ENCODE measurements at places on chromosomes 7 and 10. TPM values are rescaled to one million over a fixed set of nuclear protein-coding genes. Genes with fewer than 3 reads are reported as not detected.

GRCh38 chr10:101007915-101008822, 8.6 kb downstream of the LZTS2 start:
- DNase-seq = no peak

The ADAM12 gene
- 0.51 TPM for polyA plus RNA-seq

DNA sequence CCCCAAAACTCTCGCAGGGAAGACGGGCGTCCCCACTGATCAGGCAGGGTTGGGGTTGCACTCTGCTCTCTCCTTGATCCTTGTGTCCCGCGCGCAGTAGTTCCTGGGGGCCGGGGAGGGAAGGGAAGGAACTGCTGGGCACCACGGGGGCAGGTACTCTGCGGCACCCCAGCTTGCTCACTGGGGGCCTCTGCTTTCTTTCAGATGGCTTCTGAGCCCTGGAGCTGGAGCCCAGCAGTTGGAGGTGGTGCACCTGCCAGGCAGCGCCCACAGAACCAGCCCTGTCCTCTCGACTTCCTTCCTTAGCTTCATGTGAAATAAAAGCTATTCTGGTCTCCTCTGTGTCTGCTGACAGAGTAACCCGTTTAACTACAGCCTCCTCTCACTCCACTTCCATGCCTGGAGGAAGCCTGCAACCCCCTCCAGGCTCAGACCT, 12.2 kb downstream of the PLAC9 start:
- DNase-seq = peak; percentile 79

The HTR7 gene
- 0.14 TPM for polyA plus RNA-seq

DNA sequence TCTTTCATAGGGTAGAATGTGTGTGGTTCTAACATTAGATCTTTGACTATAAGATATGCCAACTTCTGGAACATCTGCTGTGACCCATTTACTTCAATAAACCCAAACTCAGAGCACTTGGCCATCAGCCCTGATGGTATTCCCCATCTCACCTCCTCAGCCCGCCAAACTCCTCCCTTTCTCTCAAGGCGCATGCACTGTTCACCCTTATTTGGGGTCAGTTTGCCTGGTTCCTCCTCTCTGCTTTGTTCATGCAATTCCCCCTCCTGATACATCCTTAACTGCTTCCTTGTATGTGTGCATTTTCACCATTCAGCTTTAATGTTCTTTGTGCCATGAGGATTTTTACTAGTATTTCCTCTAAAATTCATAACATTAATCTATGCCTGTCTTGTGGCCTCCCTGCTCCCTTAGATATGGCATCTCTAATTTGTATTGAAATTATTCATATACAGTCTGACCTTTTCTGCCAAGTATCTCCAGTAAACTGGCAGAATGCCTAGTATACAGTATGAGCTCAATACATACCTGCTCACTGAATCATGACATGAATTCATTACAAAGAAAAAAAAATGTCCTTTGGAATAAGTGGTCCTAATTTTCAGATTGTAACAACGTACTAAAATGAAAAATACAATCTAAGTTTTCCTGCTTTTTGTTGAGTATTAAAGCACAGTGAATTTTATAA, 336.8 kb upstream of the IGFBP3 start:
- no peak for DNase-seq

DNA sequence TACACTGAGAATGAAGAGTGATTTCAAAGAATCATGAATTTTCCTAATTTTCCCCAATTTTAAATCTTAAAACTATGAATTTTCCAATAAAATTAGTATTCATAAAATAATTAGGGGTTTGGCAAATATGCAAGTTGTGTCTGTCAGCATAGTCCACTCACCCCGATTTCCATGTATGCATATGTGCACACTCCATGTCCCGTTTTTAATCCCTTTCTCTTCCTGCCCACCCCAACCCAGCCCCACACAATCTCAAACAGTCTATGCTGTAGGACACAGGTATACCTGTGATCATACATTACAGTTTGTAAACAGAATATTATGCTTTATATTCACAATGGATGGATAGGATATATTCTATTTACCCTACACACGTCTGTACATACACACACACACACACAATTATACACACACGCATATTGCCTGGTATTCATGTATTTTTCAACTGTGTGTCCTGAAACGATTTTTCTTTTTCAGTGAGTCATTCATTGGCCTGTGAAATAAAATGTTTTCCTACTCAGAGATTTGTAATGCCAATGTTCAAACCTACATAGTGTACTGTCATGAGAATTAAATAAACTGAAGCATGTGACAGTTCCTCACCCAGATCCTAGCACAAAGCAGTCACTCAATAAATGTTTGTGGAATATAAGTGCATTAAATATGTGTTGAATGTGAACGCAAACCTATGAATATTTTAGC, 144.3 kb downstream of the PDE1C start:
- DNase-seq = no peak

The CNTNAP2 gene
- 0.45 TPM for polyA plus RNA-seq

The FKBP6 gene
- 0.51 TPM for polyA plus RNA-seq

- no peak for DNase-seq
These were observed 84.0 kb upstream of the NPY start for GRCh38 chr7:24199978-24200377.

- DNase-seq = no peak
These were observed 184.5 kb downstream of the PRKCQ start for GRCh38 chr10:6395606-6396005.

- DNase-seq = no peak
These were observed 126.2 kb downstream of the CCNY start for GRCh38 chr10:35462491-35462934.

The TMEM196 gene
- 0.08 TPM for polyA plus RNA-seq

DNA sequence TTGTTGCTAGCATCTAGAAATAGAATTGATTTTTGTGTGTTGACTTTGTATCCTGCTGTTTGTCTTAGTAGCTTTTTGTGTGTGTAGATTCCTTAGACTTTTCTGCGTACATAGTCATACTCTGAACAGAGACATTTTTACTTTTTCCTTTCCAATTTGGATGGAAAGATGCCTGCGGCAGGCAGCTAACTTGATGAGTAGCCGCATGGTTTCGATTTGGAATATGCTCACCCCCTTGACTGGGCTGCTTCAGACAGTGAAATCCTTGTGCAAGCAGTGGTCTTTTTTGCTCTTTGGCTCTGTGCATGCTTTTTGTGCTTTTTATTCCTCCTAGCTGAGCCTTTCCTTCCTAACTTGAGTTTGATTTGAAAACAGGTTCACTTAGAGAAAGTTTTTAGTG, 71.8 kb downstream of the HHEX start:
- DNase-seq = no peak

- peak; percentile 62 for DNase-seq
These were observed 60.2 kb upstream of the MKRN1 start for GRCh38 chr7:140539461-140539860.

GRCh38 chr10:46323176-46323575, 36.4 kb downstream of the ANTXRL start:
- no peak for DNase-seq

GRCh38 chr7:155283565-155284194, 14.0 kb upstream of the INSIG1 start:
- DNase-seq = no peak

- no peak for DNase-seq
These were observed 151.9 kb downstream of the NEURL1 start for GRCh38 chr10:103645141-103646054.

GRCh38 chr7:147008530-147008929, 891.9 kb downstream of the CNTNAP2 start:
- DNase-seq = no peak

DNA sequence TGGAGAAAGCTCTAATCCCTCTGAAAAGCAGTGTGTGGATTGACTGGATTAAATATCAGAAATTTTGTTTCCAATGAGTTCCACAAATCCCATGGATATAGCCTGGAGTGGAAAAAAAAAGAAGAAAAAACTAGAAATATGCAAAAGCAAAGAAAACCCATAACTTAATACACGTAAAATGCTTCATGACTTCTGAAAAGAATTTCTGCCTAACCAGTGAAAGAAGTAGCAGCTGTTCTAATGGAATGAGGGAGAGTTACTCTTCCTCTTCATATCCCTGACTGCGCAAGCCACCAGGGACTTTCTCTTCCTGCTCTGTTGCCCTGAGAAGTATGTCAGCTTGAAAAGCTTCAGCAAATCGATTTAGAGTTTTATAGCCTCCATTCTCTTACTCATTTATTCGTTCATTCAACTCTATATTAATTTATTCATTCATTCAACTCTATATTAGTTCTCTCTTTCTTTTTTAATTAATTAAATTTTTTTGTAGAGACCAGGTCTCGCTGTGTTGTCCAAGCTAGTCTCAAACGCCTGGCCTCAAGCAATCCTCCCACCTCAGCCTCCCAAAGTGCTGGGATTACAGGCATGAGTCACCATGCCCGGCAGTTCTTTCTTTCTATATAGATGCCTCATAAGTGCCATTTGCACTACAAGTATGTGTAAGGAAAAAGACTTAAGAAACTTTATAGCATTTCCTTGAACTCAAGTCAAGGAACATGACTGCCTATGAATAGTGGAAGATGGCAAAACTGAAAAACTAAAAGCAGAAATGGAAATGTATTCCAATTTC, 447.3 kb upstream of the NRP1 start:
- no peak for DNase-seq

DNA sequence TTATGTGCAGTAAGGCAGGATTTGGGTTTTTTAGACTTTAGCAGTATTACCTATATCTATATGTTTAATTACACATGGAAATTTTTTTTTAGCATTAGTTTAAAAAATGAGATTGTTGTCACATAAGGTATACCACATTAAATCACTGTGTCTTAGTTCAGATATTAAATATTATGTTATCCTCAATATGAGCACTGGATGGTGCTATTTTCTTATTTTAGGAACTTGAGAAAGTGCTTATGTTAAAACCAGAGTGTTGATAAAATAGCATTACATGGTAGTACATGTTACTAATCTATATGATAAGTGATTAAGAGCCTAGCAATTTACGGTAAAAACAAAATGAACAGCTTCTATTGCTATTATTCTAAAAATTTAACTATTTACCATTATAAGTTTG, 28.8 kb downstream of the MIOS start:
- DNase-seq = no peak

The MSANTD7 gene
- 2.9 TPM for polyA plus RNA-seq

The LHPP gene
- polyA plus RNA-seq = 18.1 TPM

GRCh38 chr7:11077816-11078215, 104.1 kb downstream of the PHF14 start:
- no peak for DNase-seq

DNA sequence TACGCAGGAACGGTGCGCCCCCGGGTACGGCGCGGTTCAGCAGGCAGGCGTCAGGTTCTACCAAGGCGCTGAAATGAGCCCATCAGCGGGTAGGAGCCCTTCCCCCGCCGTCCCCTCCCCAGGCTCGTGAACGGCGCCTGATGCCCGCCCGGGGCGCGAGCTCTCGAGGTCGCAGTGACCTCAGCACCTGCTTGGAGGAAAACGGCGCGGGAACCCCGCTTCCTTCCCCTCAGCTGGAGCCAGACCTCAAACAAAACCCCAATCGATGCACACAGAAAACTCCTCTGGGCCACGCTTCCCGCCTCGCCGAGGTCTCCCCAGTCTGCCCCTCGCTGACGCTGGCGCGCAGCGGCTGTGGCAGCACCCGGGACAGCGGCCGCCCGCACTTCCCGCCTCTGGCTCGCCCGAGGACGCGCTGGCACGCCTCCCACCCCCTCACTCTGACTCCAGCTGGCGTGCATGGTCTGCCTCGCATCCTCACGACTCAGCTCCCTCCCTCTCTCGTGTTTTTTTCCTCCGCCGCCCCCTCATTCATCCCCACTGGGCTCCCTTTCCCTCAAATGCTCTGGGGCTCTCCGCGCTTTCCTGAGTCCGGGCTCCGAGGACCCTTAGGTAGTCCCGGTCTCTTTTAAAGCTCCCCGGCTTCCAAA, 514 bp upstream of the GAD2 start:
- no peak for DNase-seq

GRCh38 chr7:134885967-134886352, 100.3 kb upstream of the AGBL3 start:
- DNase-seq = no peak

GRCh38 chr10:72206511-72207229, 9.1 kb upstream of the ANAPC16 start:
- DNase-seq = no peak

- no peak for DNase-seq
These were observed 3.5 kb downstream of the PTTG1IP2 start for GRCh38 chr7:90472805-90473540.

- no peak for DNase-seq
These were observed 19.1 kb upstream of the OPALIN start for GRCh38 chr10:96377816-96378294.

The PBLD gene
- polyA plus RNA-seq = 0.96 TPM

- DNase-seq = no peak
These were observed at the start of gene INMT for GRCh38 chr7:30751696-30752273. TSS of gene INMT (plus strand) at chr7:30752135. CDS start at chr7:30752151, 16 bp downstream.

DNA sequence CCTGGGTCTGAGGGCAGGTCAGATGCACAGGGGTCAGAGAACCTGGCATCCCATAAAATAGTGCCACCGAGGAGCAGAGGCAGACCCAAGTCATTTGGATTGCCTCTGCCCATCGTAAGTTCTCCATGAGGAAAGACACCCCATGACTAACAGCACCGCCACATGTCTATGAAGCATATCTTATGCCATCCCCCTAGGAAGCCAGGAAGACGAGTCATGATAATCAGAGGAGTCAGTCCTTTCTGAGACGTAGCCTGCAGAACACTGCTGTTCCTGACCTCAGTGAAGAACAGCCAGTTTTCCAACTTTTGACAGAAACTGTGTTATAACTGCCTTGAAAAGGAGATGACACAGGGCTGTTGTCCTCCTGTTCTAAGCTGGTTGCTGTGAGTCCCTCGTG, 51.2 kb downstream of the INSYN2A start:
- DNase-seq = no peak

The HNRNPA2B1 gene
- polyA plus RNA-seq = 509 TPM

GRCh38 chr10:119942973-119943372, 50.4 kb downstream of the SEC23IP start:
- no peak for DNase-seq

GRCh38 chr7:152076324-152076821, 50.9 kb downstream of the GALNT11 start:
- DNase-seq = no peak

- no peak for DNase-seq
These were observed 367.5 kb upstream of the KCND2 start for GRCh38 chr7:119905495-119905894.

The MMP21 gene
- 0.19 TPM for polyA plus RNA-seq

DNA sequence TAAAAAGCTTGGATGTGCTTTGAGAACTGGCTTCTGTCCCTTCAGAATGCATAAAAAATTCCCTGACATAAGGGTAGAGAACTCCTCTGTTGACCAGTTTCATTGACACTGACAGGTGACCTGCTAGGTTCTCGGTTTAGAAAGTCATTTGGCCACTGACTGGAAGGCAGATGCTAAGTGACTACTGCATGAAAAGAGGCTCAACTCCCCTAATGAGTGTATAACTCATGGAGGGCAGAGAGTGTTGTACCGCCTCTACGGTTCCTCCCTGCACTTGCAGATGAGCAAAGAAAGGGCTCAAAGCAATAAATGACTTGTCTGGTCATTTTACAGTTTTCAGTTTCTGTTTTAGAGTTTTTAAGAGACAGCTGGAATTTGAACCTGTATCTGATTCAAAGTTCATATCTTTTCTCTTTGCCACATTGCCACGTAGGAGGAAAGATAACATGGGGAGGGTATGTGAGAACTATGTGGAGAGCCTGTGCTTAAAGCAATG, 2.9 kb upstream of the FGL2 start:
- DNase-seq = no peak

The LMOD2 gene
- not detected for polyA plus RNA-seq

- DNase-seq = no peak
These were observed 7.0 kb downstream of the TNKS2 start for GRCh38 chr10:91805110-91805838.

- DNase-seq = no peak
These were observed 1.9 kb downstream of the CTTNBP2 start for GRCh38 chr7:117871401-117871777.

- no peak for DNase-seq
These were observed 196.0 kb upstream of the GRB10 start for GRCh38 chr7:50978633-50979215.
